ENCODE measurements at places on chromosomes 4 and X.
A peak's percentile ranks its signal among the peaks of the same experiment; 100 is the strongest.

DNA sequence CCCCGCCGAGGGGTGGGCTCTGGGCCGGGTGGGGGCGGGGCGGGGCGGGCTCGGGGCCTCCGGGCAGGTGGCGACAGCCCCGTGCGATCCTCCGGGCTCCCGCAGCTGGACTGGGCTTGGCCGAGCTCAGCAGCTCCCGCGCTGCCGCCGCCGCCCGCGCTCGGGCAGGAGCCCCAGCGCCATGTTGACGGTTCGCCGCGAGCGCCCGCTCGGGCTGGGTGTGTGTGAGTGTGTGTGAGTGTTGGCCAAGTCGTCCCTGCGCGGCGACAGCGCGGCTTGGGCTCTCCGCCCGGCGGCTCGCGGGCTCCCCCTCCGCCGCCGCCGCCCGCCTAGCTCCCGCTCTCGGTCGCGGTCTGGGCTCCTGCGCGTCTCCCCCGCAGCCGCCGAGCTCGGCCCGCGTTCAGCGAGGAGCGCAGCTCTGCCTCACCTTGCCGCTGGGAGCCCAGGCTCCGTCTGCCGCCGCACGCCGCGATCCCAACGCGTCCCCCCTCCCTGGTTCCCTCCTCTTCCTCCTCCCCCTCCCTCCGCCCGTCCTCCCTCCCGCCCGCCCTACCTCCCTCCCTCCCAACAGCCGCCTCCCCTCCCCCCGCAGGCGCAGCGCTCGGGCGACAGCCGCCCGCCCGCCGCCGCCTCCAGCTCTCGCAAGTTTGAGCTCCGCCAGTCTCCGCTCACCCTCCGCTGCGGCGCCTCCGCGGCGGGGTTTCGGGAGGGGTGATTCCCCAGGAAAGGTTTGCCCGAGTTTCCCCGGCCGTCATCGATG lies at the start of gene BCOR:
BCOR (minus strand) TSS at position 455 of the 760 bp plus-strand sequence. CDS start 20,029 bp downstream, outside the sequence.
- DNase-seq, result peak; percentile 90

DNA sequence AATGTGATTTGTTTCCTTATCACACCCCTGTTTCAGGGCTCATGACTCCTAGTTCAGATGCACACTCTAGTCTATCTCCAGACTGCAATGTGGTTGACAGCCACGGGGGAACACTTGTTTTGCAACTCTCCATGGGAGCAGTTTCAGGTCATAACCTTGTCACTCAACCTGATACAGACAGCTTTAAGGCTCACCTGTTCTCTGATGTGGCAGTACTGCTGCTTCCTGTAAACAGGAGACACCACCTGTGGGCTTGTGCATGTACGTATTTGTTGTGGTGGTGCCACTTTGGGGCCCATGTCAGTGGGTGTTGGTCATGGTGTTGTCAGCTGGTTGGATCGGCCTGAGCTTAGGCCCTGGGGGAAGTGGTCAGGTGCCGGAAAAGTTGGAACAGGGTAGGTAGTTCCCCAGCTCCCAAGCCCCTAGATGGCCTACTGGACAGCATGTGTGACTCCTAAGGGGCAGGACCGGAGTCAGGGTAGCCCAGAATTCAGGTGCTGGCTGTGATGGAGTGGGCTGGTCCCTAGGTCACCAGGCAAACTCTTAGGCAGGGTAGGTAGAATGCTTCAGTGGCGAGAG lies 46.2 kb downstream of the FAM9B start:
- DNase-seq, result peak; percentile 58

- no peak for DNase-seq
Measured at GRCh38 chr4:56310401-56311125, 76.7 kb downstream of the AASDH start.

GRCh38 chrX:118727686-118728339 lies 407 bp downstream of the IL13RA1 start:
- no peak for DNase-seq

DNA sequence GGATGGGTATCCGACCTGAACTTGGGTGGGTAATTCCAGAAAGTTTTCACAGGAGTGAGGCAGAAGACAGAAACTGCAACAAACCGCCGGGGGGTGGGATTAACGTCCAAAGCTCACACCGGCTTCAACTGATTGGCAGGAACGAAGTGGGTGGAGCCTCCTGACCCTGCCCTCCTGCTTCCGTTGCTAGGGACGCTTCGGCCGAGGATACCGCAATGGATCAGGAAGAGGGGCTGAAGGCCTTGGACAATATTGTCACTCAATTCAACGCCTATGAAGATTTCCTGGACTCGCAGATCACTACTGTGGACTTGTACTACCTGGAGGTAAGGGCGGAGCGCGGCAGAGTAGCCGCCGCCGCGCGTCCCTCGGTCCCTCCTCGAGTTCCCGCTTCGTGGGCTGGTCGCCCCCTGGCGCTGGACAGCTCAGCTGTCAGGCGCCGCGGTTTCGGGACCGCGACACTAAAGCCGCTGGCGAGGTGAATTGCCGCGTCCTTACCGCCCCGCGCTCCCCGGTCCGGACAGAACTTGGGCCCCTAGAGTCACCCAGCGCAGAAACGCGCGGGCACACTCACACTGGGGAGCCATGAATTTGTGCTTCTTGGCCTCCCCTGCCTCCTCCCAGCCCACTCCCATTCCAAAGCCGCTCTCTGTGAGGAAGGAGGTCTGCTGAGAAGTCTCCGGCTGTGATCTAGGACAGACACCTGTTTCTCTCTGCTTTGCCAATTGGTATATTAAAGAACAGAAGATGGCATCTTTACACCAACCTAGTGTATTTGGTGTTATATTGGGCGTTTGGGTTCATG lies at the start of gene CFAP299:
CFAP299 (plus strand) TSS at position 177 of the 805 bp plus-strand sequence.
- DNase-seq, result peak; percentile 84

GRCh38 chr4:87037671-87038334 lies 103.0 kb downstream of the AFF1 start:
- no peak for DNase-seq

DNA sequence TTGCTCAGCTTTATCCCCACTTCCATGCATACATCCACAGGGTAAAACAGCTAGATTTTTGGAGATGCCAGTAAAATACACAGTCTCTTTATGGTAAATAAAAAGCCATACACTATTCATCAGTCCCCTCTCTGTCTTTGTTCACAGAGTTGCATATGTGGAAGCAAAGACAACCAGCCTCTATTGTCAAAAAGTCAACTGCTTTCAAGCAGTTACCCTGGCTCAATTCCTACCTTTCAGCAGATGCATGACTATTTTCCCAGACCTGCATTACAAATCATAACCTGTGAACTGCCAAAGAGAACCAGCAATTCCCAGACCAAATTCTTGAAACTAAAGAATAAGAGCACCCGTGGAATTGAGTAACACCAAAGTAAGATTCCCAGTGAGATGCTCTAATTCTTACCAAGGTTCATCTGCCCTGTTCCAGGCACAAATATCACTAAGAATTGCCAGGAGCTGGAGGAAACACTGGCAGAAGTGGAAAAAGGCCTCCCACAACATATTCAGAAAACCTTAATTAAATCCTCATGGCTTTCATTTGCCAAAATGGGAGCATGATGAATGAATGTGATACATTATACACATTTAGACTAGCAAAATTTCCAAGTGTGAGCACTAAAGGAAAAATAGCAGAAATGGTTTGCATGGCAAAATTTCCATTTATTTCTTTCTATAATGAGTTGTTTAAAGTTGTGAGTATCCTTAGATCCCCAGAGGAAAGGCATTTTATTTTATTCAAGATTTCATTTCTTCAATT lies 391.2 kb upstream of the ADGRL3 start:
- DNase-seq, result no peak

DNA sequence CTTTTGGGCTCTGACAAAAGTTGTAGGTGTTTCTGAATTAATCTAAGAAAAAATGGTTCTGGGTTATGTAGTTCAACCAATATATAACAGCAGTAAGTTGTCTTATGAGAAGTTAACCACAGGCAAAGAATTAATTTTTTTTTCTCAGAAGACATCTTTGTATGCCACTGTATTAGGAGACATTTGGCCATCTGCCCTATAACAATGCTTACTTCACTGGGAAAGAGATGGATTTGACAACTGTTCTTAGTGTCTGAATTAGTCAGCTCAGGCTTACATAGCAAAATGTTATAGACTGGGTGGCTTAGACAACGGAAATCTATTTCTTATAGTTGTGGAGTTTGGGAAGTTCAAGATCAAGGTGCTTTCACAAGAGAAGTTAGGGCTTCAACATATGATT lies 508.1 kb downstream of the STIM2 start:
- no peak for DNase-seq

- no peak for DNase-seq
Measured at GRCh38 chrX:42143866-42144592, 220.7 kb upstream of the CASK start.

- DNase-seq, result no peak
Measured at GRCh38 chr4:1370321-1371124, 23.5 kb downstream of the UVSSA start.

DNA sequence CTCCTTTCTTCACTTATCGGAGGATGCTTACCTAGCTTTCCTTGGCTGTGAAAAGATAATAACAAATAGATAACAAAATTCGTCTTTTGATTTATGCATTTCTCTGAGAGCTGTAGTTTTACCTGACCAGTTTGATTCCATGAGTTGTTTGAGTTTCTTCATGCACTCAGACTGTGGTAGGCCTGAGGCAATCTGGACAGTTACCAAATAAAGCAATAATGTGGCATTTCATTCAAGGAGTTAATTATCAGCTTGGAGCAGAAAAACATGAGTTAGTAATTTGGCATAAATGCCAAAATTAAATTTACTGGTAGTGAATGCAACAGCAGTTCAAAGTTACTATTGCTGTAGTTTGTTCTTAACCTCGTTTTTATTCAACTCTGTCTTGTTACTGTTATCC lies 53.5 kb downstream of the FABP2 start:
- DNase-seq, result no peak

DNA sequence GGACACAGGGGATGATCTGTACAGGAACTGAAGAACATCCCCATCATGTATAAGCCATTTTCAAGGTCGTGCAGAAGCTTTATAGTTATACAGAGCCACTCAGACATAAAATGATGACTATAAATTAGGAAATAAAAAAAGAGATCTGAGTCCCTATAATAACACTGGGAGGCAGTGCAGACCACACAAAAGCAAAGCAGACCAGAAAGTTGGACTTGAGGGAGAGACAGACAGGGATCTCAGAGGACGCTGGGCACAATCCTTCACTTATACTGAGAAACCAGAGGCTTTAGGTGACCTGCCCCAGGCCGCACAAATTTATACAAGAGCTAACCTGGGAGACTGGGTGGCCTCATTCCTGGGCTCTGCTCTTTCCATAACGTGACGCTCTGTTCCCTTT lies 70.5 kb downstream of the HADH start:
- DNase-seq, result no peak

GRCh38 chr4:8599657-8600056 lies 7.1 kb downstream of the CPZ start:
- no peak for DNase-seq

DNA sequence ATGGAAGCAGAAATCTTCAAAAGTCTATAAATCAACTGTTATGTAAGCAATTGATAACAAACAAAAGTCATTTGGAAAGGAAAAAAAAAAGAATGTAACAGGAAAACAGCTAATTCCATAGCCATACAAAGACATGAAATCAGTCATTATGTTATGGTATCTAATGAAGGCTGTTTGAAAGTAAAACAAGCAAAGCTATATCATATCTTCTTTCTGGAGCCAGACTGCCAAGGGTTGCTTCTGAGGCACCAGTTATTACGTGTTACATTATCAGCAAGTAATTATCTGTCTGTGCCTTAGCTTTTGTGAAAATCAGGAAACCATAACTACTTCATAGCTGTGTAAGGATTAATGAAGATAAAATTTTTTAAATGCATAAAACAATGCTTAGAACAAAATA lies 480.2 kb downstream of the FAT4 start:
- DNase-seq, result no peak

DNA sequence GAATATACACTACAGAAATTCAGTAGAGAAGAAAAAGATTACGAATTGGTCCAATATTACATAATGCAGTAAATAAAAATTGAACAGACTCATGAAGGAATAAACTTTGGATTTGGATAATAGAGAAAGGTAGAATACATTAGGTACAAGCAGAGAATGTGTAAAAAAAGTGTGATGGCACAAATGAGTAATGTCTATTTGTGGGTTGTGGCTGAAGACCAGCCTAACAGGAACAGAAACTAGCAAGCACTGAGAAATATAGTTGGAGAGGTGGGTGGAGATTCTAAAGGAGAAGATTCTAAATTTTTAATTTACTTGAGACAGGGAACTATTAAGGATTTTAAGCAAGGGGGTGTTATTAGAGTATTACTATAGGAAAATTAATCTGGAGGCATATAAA lies 15.2 kb upstream of the CLOCK start:
- DNase-seq, result peak; percentile 40

GRCh38 chr4:131052646-131053045 lies 1956.7 kb downstream of the C4orf33 start:
- no peak for DNase-seq

- no peak for DNase-seq
Measured at GRCh38 chrX:17082831-17083230, 136.4 kb downstream of the REPS2 start.

GRCh38 chr4:113666386-113667114 lies 95.0 kb downstream of the CAMK2D start:
- no peak for DNase-seq

DNA sequence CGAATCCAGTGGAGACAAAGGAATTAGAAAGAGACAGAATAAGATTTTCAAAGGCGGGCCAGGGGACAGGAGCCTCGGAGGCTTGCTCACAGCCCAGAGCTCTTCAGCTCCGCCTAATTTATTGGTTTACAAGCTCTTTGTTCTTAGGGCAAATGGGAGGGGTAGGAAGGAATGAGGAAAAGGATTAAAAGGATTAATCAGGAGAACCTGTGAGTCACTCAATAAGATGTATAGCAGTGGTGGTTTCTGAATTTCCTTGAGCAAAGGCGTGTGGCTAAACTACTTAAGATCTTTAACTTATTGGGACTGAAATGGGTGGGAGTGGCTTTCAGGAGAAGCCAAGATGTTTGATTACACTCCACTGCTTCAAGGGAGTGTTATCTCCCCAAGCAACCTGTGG lies 456.0 kb upstream of the SPANXN1 start:
- DNase-seq, result no peak

DNA sequence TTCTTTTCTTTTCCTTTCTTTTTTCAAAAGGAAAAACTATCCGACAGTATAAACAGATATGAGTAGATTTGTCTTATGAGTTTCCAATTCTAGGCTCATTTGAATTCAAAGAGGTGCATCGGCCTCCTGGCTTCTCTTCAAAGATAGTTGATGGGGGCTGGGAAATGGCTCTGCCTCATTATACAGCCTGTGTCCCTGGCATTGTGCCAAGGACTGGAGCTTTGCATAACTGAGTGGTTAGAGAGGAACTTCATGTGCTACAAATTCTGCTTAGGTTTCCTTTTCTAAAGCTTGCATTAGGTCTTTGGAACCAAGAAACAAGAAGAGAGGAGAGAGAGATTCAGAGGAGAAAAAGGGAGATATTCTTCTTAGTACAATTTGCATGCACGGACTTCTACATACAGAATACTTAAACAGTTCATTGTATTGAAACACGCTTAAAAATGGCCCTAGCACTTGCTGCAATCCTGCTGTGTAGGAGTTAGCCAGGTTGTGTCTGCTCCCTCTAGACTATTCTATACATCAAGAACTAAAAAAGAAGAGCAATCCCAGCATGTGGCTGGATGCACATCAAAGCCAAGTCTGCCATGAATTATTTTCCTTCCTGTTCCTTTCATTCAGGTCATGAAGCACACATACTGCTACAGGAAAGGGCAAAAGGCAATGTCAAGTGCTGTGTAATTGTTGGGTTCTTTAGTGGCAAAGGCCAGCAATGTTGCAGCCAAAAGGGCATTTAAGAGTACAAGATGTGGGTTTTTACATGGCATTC lies 70.9 kb downstream of the INTS12 start:
- no peak for DNase-seq

- no peak for DNase-seq
Measured at GRCh38 chr4:173217727-173218126, 49.1 kb downstream of the GALNT7 start.

- DNase-seq, result no peak
Measured at GRCh38 chrX:118506805-118507480, 11.3 kb downstream of the DOCK11 start.

- DNase-seq, result peak; percentile 70
Measured at GRCh38 chrX:133776072-133776471, 209.3 kb downstream of the GPC3 start.

Data from activated CD4-positive, alpha-beta T cell treated with anti-CD3 and anti-CD28 coated beads, Interleukin-2, amount 10 ng/mL, durations not matched to agents 24 days and 14 days (primary cell).